ENCODE measurements at places on chromosomes 6 and 20. TPM values are rescaled to one million over a fixed set of nuclear protein-coding genes. Genes with fewer than 3 reads are reported as not detected.

- H3K36me3 ChIP-seq = no peaks in the 10 kb centered on the region
- no peak overlapping the region for H3K4me3 ChIP-seq
- no peaks in the 10 kb centered on the region for H3K4me1 ChIP-seq
- no peak overlapping the region for H3K27ac ChIP-seq
- DNase-seq = no peak
Observed at GRCh38 chr20:55576981-55577380, 428.3 kb downstream of the CBLN4 start.

DNA sequence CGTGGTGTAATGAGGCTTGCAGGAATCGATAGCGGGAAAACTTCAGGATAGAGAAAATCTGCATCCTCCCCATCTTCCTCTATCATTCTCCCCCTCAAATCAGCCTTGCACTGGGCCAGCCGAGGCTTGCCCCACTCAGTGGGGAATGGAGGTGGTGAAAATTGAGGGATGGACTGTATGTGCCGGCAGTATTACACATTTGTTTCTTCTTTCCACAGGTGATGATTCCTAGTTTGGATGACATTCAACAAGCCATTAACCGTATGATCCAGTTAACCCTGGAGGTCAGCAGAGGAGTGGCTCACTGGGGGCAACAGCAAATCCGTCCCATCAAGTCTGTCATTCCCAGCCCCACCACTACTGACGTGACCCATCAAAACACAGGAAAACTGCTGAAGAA lies 100.1 kb downstream of the DNAH8 start:
- H3K27me3 ChIP-seq = no peaks in the 10 kb centered on the region
- no peak overlapping the region for H3K27ac ChIP-seq
- DNase-seq = no peak
- H3K36me3 ChIP-seq = no peaks in the 10 kb centered on the region

GRCh38 chr6:14149053-14149738 lies 31.6 kb downstream of the CD83 start:
- peaks cover 16% of the 10 kb centered on the region for H3K4me1 ChIP-seq
- no peak overlapping the region for H3K4me3 ChIP-seq
- H3K27ac ChIP-seq = no peak overlapping the region
- H3K36me3 ChIP-seq = no peaks in the 10 kb centered on the region

GRCh38 chr6:136979206-136979605 lies 57.1 kb downstream of the SLC35D3 start:
- no peak overlapping the region for H3K4me3 ChIP-seq
- no peaks in the 10 kb centered on the region for H3K4me1 ChIP-seq
- H3K36me3 ChIP-seq = no peaks in the 10 kb centered on the region
- no peak for DNase-seq

PDE10A gene
- 1.0 TPM for polyA plus RNA-seq

KIF25 gene
- 0.24 TPM for polyA plus RNA-seq

All from lung (tissue), 17 donors.